ENCODE measurements at places on chromosomes 3 and 15.

DNA sequence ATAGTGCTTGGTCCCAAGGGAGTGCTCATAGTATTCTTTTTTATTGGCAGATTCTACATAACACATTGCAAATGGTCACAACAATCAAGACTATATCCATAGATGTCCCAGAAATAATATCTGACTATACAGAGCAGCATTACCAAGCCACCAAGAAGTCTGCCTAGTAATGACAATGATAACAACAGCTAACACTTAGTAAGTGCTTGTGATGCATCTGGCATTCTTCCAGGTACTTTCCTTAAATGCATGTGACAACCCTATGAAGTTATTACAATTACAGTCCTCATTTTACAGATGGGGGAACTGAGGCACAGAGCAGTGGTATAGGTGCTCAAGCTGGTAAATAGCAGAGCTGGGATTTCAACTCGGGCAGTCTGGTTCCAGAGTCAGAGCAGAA lies 49.6 kb upstream of the ICE2 start:
- no peak for DNase-seq

- no peak for DNase-seq
Measured at GRCh38 chr3:13102386-13103345, 29.4 kb upstream of the IQSEC1 start.

GRCh38 chr3:37907906-37908305 lies 46.2 kb downstream of the CTDSPL start:
- no peak for DNase-seq

DNA sequence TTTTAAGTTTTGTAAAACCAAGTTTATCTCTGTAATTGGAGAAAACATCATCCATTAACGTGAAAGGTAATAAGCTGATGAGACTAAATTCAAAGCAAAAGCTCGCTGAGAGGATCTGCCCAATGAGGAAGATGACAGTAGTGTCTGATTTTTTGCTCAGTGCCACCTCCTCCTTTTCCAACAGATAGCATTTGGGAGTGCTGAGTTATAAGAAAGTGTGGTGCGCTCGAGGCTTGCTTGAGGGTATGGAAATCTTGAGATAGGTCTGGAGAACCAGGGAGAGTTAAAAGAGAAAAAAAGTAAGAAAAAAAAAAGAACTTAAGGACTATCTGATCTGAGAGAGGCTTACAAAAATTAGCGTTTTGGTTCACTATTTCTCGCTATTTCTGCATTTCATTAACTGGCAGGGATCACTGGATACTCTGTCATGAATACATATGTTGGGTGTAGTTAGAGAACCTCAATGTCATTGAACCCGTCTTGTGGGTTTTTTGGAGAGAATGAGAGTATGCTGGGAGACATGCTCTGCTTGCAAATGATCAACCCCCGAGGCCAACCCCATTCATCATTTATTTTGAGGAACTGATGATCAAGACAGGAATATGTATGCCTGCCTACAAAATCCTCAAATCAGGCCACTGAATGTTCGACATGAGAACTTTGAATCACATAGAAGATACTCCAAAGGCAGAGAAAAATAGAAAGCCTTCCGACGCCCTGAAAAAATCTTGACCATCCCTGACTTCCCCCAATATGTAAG lies 973 bp upstream of the USP13 start:
- DNase-seq: no peak

DNA sequence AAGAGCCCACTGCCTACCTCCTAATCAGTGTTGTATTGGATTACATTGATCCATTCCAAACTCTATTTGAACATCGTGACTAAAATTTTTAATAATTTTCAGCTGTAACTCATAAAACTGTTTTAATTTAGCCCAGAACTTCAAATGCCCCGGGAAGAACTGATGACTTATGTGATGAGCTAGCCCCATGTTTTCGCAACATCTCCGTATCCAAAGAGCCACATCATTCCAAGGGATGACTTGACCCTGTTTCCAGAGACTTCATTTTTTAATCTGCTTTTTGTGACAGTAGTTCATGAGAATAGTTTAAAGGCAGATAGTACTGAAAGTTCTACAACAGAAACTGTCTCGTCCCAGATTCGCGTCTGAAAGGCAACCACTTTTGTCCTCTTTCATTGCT lies 97.4 kb downstream of the STAC start:
- no peak for DNase-seq

DNA sequence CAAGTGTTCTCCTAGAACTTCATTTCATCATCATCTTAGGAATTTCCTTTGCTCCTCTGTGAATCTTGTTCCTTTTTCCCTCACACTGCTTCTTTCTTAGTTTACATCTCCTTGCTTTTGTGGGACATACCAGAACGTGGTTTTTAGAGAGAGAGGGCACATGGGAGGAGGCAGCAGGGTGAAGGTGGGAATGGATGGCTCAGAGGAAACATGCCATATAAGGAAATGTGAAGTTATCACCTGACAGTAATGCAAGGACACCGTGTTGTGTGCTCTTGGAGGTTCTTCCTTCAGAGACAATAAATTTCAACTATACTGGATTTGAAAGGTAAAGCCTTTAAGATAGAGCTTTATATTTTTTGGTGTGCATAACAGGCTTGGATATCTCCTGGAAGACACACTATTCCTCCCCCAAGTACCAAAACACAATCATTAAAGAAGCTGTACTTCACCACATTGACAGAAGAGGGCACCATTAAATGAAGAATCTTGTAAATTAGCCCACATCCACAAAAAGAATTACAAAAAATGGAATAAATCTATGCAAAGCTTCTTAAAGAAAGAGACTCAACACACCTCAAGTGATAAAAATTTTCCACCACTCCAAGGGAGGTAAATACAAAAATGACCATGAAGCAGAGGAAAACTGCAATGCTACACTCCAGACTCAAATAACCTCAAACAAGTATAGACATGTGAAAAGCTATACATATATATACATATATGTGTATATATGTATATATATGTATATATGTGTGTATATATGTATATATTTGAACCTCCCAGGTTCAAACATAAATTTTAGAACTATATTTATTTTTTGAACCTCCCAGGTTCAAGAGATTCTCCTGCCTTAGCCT lies 26.1 kb downstream of the RPL39L start:
- peak; percentile 44 for DNase-seq

- DNase-seq: no peak
Measured at GRCh38 chr15:93170329-93170728, 81.3 kb upstream of the RGMA start.

GRCh38 chr15:59313641-59314332 lies 58.9 kb downstream of the MYO1E start:
- no peak for DNase-seq

DNA sequence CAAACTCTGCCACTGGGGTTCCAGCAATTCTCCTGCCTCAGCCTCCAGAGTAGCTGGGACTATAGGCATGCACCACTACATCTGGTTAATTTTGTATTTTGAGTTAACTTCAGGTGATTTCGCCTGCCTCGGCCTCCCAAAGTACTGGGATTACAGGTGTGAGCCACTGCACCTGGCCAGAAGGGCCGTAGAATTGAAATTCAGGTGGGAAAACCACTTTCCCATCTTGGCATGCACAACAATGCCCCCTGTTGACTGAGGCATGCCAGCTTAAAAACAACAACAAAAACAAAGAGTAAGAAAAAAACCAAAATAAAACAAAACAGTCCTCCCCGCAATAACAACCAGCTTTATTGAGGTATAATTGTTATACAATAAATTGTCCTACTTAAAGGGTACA lies 32.6 kb upstream of the RAB11A start:
- DNase-seq: no peak

DNA sequence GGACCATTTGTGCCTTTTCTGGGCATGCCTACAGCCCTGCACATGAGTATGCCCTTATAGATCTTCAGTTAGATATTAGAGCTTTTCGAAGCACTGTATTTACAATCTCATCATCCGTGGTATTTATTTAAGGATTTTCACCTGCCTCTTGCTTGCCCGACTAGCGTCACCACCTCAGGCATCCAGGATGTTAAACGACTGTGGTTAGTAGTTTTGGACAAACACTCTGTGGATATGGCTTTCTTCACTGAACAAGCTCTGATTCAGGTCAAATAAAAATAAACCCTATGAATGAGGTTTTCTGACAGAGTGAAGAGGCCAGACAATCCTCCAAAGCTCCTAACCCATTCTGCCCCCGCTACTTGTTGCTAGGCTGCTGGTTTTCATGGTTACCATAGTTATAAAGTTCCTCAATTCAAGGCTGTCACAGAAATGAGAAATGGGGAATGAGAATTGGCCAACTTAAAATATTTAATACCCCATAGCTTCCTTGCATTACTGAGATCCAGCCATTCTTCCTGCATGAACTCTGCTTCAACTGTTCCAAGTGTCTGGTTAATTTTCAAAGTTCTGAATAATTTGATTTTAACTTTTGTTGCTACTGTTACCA lies 440.1 kb downstream of the GABRG3 start:
- no peak for DNase-seq

DNA sequence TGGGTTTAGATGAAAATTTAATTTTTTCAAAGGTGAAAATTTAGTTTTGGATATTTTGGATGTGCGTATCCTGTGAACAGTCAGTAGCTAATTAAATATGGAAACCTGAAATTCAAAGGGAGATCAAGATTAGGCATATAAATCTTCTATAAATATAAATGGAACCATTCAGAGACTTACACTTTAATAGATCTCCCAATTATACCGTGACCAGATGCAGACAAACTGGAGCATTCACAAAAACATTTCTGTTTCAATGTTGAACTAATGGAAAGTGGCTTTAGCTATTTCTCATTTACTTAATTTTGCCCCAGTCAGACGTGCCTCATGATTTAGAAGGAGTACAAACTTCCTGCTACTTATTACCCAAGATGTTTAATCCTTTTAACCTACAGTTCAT lies 29.1 kb upstream of the POU1F1 start:
- no peak for DNase-seq

DNA sequence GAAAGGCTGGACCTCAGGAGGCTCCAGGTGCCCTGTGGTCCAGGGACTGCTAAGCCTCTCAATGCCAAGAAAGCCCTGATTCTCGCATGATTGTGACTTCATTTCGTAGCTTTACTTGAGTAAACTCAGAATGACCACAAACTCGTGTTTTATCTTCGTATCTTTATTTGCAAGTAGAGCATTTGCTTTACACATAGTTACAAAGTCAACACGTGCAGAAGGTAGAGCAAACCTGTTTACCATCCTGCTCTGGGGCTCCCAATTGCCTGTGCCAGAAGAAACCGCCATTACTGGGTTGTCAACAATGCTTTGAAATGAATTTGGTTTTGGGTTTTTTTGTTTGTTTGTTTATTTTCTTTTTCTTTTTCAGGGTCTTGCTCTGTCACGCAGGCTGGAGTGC lies 5.8 kb upstream of the MESP1 start:
- DNase-seq: no peak

DNA sequence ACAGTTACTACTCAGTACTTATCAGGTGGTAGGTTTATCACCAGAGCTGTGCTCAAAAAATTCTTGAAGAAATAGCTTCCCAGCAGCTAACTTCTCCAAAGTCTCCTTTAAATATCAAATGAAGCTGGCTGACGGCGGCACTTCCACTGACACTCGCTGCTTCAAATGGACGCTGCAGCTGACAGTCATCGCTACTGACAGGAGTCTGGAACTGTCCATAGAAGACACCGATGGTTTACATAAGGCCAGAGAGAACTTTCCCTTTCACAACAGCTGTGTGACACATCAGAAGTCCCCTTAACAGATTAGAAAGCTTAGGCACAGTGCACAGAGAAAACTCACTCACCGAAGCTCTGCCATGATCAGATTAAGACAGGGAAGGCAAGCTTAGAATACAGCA lies 270.2 kb downstream of the SHOX2 start:
- no peak for DNase-seq

- DNase-seq: peak; percentile 56
Measured at GRCh38 chr3:55330756-55331155, 156.3 kb downstream of the WNT5A start.

DNA sequence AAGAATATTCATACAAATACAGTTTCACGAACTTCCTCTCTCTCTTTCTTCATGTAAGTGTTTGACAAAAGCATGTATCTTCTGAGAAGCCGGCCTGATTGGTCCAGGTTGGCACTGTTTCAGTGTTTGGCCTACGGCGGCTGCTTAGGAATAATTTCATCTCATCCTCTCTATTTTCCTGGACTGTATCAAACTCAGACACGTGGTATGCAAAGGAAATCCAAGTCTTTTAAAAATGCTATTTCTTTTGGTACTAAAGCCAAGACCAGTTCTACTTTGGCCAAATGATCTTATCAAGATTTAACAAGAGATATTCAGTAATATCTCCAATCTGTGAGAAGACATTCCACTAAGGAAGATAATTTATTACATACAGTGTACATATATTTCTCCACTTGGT lies 152.8 kb downstream of the TIGIT start:
- DNase-seq: no peak

- no peak for DNase-seq
Measured at GRCh38 chr3:127925384-127925783, 10.4 kb downstream of the KBTBD12 start.

GRCh38 chr15:81863162-81863561 lies 182.7 kb downstream of the MEX3B start:
- DNase-seq: peak; percentile 34

GRCh38 chr3:193701953-193702635 lies 109.1 kb downstream of the OPA1 start:
- no peak for DNase-seq

DNA sequence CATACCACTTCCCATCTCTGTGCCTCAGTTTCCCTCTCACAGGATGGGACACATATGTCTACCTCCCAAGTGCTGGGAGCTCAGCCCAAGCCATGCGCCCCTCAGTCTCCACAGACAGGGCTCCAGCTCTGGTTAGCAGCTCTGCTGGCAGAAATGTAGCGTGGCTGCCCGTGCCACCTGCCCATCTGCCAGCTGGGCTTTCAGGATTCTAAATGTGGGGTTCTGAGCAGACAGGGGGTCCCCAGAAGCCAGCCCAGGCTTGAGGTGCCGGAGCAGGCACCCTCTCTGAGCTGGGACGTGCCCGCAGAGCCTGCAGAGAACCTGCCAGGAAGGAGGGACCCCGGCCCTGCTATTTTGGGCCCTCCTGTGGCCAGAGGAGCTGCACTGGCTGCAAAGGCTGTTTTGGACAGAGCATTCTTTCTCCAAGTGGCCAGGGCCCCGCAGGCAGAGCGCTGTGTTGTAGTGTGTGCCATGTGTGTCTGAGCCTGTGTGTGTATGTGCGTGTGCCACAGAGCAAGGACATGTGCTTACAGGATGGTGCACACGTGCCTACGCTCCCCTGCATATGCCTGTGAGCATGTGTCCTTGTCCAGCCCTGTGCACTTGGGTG lies 31.7 kb downstream of the PSTPIP1 start:
- no peak for DNase-seq

- DNase-seq: peak; percentile 27
Measured at GRCh38 chr15:50164458-50164857, 17.5 kb upstream of the SLC27A2 start.

DNA sequence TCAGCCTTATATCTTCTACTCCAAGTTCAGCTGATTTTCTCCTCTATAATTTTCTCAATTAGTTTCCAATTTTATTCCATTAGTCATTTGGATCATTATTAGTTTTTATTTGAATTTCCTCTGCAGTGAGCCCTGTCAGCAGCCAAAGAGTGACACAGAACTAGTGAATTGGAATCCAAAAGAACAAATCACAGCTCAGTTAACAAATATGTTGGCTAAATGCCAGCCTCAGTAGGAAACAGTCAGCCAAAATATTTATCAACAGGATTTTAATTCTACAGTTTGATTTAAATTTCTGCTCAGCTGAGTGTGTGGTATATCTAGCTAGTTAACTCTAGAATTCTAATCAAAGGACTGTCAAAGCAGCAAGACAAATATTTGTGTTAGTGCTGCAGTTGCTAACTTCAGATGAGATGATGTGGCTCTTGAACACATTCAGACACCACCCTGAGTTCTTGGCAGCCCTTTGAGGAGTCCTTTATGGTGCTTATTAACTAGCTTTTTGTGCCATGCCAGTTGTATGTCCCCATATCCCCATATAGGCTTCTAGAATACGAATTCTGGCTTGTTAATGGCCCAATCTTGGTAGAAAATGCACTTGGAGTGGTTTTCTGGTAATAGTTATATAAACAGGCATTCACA lies 194.5 kb downstream of the CPNE4 start:
- DNase-seq: peak; percentile 3
